Stimulated activated CD8-positive, alpha-beta memory T cell treated with anti-CD3 and anti-CD28 coated beads, Interleukin-2, amount 100 ng/mL, for 48 hours (primary cell): ENCODE measurements at places on chromosomes 16 and 17.
A peak's percentile ranks its signal among the peaks of the same experiment; 100 is the strongest.

GRCh38 chr16:17497648-17498047, 26.9 kb upstream of the XYLT1 start:
- no peak for DNase-seq

- peak; percentile 69 for DNase-seq
These were observed 15.4 kb downstream of the FLYWCH1 start for GRCh38 chr16:2927010-2927646.

DNA sequence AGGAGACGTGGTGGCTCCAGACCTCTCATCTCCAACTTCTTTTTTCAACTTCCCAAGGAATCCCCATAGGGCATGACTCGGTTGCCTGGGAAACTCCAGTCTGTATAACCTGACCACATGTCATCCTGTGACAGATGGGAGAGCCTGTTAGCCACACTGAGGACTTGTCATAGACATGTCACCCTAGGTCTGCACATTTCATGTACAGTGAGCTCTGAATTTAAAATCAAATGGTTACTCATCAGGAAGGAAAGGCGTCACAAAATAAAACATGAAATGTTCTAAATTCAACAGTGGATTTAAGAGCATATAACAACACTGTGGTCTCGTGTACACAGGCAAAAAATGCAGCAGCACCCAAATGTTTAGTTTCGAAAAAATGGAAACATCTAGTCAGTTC, 22.2 kb upstream of the ADAMTS18 start:
- DNase-seq, result no peak

DNA sequence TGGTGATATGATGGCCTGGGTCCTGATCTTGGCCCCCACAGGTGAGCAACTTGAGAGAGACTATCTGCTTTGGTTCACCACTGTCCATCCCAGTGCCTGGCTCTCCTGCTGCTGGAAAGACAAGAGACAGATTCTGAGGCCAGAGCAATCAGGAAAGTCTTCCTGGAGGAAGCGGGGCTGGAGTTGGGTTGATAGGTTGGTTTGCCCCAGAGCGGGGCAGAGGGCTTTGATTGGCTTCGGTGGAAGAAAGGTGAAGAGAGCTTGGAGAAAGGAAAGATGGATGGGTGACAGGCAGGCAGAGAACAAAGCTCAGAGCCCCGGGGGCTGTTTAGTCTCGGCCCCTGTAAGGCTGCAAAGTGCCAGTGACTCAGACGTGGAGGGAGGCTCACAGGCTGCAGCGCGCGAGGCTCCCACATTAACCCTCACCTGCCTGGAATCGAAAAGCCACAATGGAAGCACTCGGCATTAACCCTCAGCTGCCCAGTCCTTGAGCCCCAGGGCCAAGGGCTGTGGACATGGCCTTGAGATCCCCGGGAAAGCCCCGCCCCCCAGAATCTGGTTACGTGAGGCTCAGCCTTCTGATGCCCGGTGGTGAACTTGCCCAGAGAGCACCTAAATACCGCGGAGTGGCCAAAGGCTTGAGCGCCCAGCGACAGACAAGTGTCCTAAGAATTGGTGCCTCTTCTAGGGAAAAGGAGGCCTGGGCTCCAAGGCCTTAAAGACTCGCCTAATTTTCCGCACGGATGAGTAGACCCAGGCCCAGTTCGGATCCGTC, 996 bp upstream of the CPNE2 start:
- no peak for DNase-seq

DNA sequence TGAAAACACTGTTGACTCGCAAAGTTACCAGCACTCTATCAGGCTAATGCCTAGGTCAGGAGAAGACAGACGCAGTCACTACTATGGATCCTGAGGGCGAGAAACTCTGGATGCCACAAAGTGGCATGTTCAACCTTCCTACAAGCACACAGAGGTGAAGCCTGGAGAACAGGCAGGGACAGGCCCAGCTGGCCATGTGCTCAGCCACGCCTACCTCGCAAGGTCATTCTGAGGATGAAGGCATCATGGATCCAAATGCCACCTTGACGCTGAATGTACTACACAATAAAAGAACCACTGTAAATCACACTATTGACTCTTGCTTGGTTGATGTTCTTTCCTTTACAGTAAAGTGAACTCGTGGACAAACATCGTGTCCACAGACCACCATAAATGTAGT, 85.8 kb downstream of the ANKRD11 start:
- DNase-seq, result no peak

- no peak for DNase-seq
These were observed 100.6 kb downstream of the ZNF423 start for GRCh38 chr16:49755313-49755620.

DNA sequence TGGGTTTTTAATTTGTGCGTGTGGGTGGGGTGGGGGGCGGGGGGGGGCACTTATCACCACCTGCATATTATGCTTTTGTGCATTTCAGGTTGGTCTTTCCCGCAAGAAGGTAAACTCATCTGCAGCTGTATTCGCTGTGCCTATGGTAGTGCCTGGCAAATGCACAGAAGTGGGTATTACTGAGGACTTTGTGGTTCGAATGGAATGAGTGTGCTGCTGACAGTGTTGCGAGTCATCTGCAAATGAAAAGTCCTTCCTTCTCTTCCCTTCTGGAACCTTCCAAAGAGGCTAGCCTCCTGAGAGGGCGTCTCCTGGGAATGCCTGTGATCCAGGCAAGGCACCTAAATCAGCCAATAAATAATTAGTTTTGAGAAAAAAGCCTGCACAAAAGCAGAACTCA, 532.9 kb downstream of the MAF start:
- DNase-seq, result no peak

GRCh38 chr17:13387236-13387635, 214.5 kb downstream of the HS3ST3A1 start:
- DNase-seq, result no peak
